Mesothelial cell of epicardium (in vitro differentiated cells): ENCODE measurements at places on chromosomes 13 and 19.
A peak's percentile ranks its signal among the peaks of the same experiment; 100 is the strongest.

DNA sequence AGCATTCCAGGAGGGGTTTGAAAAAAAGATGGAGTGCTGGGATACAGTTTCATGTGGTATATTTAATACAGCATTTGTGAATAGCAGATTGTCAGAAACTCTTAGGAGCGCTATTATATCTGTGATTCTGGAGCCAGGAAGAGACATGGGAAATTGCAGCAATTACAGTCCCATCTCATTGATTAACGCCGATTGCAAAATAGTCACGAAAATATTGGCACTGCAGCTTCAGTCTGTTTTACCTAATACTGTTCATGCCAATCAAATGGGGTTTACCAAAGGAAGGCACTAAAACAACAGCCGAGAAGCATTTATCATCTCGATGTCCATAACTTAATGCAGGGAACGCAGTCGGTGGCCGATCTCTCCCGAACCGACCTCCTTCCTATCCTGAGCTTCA, 295.8 kb downstream of the TEX29 start:
- no peaks in the 10 kb centered on the region for H3K36me3 ChIP-seq
- no peaks in the 10 kb centered on the region for H3K4me1 ChIP-seq
- H3K27me3 ChIP-seq: peaks cover 46% of the 10 kb centered on the region
- no peak overlapping the region for H3K4me3 ChIP-seq
- no peak overlapping the region for H3K27ac ChIP-seq

DNA sequence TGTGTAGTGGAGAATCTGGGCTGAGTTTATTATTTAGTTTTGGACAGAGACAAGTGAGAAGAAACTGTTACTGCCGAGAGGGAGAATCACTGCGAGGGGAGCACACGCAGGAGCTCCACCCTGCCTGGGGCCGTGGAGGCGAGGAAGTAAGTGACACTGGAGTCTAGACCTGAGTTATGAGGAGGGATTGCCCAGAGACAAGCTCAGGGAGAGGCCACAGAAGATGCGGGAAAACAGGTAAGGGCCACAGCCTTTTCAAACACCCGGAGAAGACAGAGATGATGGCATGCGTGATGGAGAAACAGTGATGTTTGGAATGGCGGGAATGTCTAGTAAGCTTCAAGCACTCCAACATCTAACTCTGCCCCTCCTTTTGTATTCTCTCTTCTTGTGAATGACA, 84.1 kb downstream of the TNFSF11 start:
- DNase-seq: no peak
- H3K27ac ChIP-seq: no peak overlapping the region
- peaks cover 63% of the 10 kb centered on the region for H3K4me1 ChIP-seq
- peaks cover 5% of the 10 kb centered on the region for H3K27me3 ChIP-seq
- no peak overlapping the region for H3K4me3 ChIP-seq
- no peaks in the 10 kb centered on the region for H3K36me3 ChIP-seq

GRCh38 chr19:45630463-45630862, 8.7 kb downstream of the EML2 start:
- no peak for DNase-seq
- H3K36me3 ChIP-seq: peaks cover 15% of the 10 kb centered on the region
- H3K4me1 ChIP-seq: peaks cover 4% of the 10 kb centered on the region
- H3K27ac ChIP-seq: no peak overlapping the region
- no peaks in the 10 kb centered on the region for H3K27me3 ChIP-seq
- no peak overlapping the region for H3K4me3 ChIP-seq

- H3K4me3 ChIP-seq: no peak overlapping the region
- DNase-seq: no peak
- H3K27ac ChIP-seq: no peak overlapping the region
- H3K4me1 ChIP-seq: no peaks in the 10 kb centered on the region
- peaks cover 2% of the 10 kb centered on the region for H3K36me3 ChIP-seq
Measured at GRCh38 chr19:31235806-31236205, 113.4 kb downstream of the TSHZ3 start.

DNA sequence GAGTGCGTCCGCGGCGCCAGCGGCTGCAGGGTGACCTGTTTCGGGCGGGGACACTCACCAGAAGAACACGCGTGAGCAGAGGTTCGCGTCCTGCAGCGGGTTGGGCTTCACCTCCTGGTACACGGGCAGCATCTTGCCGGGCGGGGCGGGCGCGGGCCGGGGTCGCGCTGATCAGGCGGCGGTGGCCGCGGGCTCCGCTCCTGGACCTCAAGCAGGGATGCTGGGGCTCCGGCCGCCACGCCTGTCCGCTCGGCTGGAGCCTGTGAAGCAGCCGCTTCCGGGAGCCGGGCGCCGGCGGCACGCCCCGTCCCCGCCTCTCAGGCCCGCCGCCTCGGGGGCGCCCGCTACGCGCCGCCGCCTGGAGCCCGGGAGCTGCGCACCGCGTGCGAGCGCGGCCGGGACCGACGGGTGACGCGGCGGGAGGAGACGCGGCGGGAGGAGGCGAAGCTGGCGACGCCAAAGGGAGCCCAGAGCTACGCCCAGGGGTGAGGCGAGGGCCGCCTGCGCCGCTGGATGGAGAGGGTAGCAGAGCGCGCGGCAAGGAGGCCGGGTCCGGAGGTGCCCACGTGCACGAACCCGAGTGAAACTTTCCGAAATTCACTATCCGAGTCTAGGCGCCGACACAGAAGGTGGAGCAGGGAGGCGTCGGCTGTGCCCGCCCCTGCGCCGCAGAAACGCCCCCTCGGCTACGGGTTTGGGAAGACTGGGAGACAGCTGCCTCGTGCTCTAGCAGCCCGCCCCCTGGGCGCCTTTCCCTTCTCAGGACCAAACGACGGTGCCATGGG, at the start of gene ABCC4:
Gene ABCC4, minus strand, starts transcription at position 269 of the 785 bp plus-strand sequence. Its CDS starts 137 bp downstream, at position 132.
- peak; percentile 69 for DNase-seq
- peaks cover 8% of the 10 kb centered on the region for H3K4me1 ChIP-seq
- peaks cover 30% of the 10 kb centered on the region for H3K27me3 ChIP-seq
- no peaks in the 10 kb centered on the region for H3K36me3 ChIP-seq

DNA sequence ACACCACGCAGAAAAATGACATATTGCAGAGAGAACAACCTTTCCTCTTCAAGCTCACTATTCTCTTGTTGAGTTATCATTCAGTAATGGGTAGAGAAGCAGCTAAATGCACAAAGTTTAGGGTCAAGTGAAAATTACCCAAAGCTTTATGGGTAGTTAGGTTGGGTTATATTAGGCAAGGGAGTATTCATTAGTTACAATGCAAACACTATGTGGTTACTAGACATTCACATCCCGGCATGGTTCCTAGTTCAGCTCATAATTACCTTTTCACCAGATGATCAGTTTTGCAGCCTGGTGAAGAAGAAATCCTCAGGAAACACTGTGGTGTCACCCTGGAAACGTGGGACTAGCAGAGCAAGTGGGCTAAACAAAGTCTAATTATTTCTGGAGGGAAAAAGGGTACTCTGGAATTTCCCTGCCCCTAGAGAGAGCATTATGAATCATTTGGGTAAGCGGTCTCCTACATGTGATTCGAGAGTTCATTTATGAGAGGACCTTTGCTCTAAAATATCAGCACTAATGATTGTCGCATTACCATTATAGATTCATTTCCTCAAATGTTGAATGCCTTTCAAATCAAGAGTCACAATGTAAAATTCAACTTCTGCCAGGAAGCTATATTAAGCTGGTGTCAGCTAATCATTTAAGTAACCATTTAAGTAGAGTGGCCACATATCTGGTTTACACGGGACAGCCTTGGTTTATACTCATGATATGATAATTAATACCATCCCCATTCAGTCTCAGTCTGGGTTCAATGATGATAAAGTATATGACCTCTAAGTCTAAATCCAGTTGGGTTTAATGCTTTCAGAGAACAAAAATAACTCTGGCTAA, 1208.0 kb downstream of the DIAPH3 start:
- DNase-seq: no peak
- H3K4me3 ChIP-seq: no peak overlapping the region
- H3K27me3 ChIP-seq: no peaks in the 10 kb centered on the region
- H3K4me1 ChIP-seq: no peaks in the 10 kb centered on the region
- no peaks in the 10 kb centered on the region for H3K36me3 ChIP-seq
- no peak overlapping the region for H3K27ac ChIP-seq

DNA sequence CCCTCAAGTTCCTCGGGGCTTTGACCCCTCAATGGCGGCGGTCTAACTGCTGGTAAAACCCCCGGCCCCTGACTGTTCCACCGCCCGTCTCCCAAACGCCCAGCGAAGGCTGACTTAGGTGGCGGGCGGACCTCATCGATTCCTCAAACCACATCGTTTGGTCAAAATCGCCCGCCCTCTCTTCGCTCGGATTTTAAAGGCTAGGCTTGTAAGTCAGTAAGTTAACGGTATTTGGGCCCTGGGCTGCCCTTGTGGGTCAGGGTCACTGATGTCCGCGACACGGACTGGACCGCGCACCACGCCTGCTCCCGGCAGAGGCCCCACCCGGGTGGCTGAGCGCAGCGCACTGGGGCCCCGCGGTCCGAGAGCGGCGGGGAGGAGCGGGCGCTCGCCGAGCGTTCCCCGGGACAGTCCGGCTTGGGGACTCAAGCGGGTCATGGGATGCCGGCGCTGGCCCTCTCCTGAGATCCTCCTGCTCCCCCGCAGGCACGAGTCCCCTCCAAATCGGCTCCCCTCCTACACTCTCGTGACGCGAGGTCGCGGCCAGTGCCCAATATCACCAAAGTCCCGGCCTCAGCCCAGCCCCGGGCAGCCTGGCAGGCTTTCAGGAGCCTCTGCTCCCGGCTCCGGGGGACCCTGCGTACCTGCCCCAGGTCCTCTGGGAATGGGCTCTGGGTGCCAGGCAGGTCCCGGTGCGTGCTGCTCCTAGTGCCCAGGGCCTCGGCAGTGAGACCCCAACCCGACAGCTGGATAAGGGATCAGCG, 1.0 kb downstream of the FLT1 start:
- DNase-seq: no peak
- peaks cover 91% of the 10 kb centered on the region for H3K27me3 ChIP-seq
- peaks cover 10% of the 10 kb centered on the region for H3K4me1 ChIP-seq
- H3K4me3 ChIP-seq: peak overlapping the region; percentile 51
- no peak overlapping the region for H3K27ac ChIP-seq
